ENCODE measurements at places on chromosomes 2 and 18.

- no peak for DNase-seq
Measured at GRCh38 chr2:43798300-43798699, 24.5 kb downstream of the DYNC2LI1 start.

- DNase-seq: peak; percentile 15
Measured at GRCh38 chr2:170122883-170123547, 54.9 kb upstream of the MYO3B start.

GRCh38 chr18:47683774-47684173 lies 246.7 kb downstream of the SMAD2 start:
- DNase-seq: peak; percentile 4

GRCh38 chr2:101951296-101951695 lies 40.5 kb upstream of the IL1R2 start:
- DNase-seq: no peak

- peak; percentile 85 for DNase-seq
Measured at GRCh38 chr18:58682429-58683069, 11.3 kb downstream of the MALT1 start.

GRCh38 chr2:82268446-82268845 lies 1963.9 kb upstream of the LRRTM1 start:
- no peak for DNase-seq

- DNase-seq: no peak
Measured at GRCh38 chr2:134039912-134040581, 213.8 kb upstream of the MGAT5 start.

GRCh38 chr18:56152551-56153310 lies 485.7 kb downstream of the TXNL1 start:
- no peak for DNase-seq

DNA sequence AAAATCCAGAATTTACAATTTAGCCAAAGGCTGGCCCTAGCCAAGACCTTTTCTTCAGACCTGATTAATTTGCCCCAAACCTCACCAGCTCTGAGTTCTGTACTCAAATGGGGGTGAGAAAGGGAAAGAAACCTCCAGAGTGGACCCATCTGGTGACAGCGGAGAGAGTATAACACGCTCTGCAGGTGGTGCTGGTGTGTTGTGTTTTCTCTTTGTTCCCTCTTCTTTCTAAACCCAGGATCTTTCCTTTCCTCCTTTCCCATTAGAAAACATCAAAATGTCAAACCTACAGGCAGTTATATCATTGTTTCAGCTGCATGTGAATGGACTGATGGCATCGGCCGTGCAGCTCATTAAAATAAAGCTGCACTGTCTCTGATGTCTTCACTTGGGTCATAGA lies 253.2 kb upstream of the SP5 start:
- DNase-seq: no peak

DNA sequence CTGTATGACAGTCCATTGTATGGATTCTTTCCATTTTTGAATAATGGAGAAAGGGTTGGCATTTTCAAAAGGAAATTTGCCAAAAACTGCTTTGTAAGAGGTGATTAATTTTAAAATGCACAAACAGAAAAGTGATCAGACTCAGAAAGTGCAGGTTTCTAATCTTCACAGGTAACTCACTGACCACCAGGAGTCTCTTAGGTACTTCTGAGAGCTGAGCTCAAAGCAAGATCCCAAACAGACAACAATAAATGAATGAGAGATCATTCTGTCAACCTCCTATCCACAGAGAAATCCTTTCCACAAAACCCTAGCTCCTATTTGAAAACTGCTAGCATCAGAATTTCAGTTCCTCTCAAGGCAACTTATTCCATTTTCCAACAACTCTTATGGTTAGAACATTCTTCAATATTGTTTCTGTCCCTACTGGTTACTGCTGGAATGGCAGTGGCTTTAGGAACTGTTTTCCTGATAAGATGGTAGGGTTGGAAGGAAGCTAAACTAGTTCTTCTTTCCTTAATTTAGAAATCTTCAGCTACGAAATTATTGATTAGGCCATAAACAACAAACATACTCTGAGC lies 20.6 kb upstream of the HAAO start:
- no peak for DNase-seq

GRCh38 chr2:29106980-29107388 lies 8.2 kb upstream of the CLIP4 start:
- DNase-seq: no peak

DNA sequence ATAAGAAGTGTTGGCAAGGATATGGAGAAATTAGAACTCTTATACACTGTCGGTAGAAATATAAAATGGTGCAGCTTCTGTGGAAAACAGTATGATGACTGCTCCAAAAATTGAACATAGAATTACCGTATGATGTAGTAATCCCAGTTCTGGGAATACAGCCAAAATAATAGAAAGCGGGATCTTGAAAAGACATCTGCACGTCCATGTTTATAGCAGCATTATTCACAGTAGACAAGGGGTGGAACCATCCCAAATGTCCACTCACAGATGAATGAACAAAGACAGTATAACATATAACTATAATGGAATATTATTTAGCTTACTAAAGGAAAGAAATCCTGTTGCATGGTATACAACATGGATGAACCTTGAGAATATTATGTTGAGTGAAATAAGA lies 257.7 kb downstream of the TDRD15 start:
- no peak for DNase-seq
